ENCODE measurements at places on chromosomes 16 and 17.
A peak's percentile ranks its signal among the peaks of the same experiment; 100 is the strongest.

- DNase-seq = no peak
These were observed 4.8 kb upstream of the ERBB2 start for GRCh38 chr17:39695089-39695474.

- no peak for DNase-seq
These were observed 112.0 kb downstream of the RBFOX3 start for GRCh38 chr17:79498854-79499253.

DNA sequence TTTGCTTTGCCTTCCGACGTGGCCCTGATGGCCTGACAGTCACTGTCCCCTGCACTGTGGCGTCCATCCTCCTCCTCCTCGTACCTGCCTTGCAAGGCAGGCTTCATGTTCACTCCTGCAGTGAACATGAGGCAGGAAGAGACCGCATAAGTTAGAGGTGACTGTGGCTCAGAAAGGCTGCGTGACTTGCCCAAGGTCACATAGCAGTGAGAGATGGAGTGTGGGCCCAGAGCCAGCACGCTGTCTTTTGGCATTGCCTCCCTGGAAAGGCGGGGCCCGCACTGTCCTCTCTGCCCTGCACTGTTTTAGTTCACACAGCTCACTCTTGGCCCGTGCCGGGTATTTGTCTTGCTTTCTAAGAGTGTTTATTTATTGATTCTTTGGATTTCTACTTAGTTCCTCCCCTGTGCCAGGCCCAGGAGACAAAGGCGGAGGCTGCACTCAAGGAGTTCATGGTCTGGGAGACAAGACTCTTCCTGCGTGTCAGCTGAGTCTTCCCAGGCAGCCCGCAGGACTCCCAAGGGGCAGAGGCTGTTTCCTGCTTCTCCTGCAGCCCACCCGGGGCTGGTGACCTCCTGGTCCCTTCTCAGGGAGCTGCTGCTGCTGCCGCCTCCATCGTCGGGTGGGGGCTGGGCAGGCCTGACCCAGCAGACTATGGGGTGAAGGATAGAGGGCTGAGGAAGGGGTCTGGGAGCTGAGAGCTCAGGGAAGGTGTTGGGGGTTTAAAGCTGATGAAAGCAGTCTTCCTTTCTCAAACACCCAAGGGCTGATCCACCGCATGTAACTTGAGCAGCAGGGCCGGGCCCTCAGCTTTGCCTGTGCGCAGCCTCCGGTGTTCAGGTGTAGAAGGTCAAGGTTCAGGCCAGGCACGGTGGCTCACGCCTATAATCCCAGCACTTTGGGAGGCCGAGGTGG, 12.7 kb downstream of the CYGB start:
- no peak for DNase-seq

DNA sequence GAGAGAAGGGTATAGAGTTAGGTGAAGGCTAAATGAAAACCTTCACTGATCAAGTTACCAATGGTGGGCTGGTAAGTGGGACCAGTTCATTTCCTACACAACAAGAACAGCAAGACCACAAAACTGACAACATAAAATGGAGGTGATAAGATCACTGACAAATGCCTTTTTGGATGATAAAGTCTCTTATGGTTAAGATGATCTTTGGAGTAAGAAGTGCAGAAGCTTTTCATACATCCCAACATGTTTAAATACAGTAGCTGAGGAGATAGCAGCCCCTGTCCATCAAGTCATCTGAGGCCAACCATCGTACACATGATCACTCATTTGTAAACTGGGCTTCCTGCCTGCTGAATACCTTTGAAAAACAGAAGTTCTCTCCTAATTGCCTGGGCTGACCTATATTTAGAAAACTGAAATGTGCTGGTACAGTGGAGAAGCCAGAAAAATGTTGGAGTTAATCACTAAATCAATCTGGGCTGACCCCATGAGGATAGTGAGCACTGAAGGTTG, 259.0 kb upstream of the ZFHX3 start:
- DNase-seq = no peak

GRCh38 chr16:83850947-83851346, 43.2 kb downstream of the HSBP1 start:
- no peak for DNase-seq

DNA sequence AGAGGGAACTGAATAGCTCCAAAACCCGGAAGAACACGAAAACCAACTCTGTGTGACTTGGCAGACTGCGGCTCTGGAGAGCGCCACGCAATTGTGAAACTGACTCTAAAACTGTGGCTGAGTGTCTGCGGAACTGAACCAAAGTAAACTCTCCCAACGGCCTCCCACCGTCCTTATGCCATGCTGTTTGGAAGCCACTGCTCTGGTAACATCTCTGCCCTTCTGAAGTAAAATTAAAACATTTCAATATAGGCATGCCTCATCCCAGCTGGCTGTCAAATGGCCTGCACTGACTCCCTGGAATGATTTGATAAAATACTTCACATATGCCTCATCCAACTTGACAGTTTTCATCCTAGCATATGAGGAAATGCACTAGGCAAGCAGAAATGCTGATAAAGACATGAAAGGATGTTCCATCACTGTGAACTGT, 70.2 kb downstream of the PARN start:
- no peak for DNase-seq

DNA sequence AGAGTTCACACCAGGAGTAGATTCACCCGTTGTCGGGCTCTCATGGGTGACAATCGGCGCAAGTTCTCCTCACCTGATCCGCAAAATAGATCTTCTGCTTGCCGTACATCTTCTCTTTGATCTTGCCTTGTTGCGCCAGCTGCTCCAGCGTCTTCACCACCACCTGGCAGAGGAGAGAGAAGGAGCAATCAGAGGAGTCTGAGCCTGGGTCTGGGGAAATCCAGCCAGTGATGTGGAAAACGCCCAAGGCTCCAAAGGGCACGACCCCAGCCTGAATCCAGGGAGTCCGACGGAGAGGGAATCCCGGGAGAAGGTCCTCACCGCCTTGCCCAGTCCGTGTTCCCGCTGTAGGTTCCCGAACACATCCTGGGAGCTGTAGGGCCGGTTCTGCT, 393 bp downstream of the PSMC3IP start:
- no peak for DNase-seq

GRCh38 chr16:3007059-3007956, 5.4 kb upstream of the CLDN9 start:
- no peak for DNase-seq

DNA sequence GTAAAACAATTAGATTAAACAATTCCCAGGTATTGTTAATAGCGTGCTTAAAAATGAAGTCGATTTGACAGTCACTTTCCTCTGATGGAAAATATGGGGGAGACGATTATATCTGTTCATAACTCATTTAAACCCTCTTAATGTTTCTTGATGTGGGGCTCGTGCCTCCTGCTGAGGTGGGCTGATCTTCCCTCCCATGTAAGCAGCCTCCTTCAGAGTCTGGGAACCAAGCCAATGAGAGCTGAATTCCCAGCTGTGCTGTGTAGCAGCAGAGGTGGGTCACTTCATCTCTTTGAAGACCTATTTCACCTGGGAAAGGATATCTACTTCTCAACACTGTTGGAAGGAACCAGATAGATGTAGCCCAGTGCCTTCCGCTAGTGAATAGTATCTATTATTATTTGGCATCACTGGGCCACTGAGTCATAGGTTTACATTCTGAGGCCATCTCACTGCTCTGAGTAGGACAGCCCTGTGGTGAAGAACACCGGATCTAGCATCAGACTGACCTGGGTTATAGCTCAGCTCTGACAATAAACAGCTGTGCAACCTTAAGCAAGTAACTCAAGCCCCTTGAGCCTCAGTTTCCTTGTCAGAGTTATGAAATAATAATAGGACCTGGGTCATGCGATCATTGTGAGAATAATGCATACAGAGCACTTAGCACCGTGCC, 85.3 kb upstream of the C16orf82 start:
- no peak for DNase-seq

DNA sequence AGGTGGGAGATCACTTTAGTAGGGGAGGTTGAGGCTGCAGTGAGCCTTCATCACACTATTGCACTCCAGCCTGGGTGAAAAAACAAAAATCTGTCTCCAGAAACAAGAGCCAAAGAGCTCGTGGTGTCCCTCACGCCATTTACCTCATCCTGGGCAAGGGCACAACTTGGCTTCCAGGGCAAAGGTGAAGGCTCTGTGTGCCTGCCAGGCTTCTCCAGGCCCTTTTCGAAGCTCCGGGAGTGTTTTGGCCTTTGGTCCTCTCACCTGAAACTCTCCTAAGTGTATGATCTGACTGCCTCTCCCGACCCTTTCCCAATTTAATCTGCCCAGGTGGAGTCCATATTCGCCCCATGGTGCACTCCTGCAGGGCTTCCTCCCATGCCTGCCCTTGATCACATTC, 11.6 kb upstream of the CES3 start:
- no peak for DNase-seq

DNA sequence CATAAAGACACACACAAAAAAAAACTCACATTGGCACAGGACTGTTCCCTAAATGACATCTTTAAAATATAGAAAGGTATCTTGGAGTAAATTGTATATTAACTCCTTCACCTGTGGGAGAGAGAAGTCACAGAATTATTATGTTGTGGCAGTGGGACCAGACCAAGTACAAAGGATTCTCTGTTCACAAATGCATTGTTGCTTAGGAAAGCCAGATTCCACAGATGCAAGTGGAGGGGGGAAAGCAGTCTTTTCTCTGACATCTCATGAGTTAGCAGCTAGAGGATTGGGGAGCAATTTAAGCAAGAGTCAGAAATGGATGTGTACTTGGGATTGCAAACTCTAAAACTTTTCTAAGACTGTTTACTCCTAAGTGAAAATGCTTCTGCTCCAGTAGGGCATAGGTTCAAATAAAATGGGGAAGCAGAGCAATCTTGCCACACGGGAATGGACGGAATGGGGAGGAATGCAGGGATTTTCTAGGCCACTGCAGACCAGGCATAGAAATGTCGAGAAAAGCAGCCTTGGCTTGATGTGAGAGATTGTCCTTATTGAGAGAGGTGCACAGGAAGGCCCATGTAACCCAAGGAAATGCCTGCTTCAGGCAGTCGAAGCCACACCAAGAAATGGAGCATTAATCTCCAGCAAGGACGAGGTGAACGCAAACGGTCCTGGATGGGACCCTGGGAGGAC, 4.1 kb upstream of the PMP22 start:
- no peak for DNase-seq

DNA sequence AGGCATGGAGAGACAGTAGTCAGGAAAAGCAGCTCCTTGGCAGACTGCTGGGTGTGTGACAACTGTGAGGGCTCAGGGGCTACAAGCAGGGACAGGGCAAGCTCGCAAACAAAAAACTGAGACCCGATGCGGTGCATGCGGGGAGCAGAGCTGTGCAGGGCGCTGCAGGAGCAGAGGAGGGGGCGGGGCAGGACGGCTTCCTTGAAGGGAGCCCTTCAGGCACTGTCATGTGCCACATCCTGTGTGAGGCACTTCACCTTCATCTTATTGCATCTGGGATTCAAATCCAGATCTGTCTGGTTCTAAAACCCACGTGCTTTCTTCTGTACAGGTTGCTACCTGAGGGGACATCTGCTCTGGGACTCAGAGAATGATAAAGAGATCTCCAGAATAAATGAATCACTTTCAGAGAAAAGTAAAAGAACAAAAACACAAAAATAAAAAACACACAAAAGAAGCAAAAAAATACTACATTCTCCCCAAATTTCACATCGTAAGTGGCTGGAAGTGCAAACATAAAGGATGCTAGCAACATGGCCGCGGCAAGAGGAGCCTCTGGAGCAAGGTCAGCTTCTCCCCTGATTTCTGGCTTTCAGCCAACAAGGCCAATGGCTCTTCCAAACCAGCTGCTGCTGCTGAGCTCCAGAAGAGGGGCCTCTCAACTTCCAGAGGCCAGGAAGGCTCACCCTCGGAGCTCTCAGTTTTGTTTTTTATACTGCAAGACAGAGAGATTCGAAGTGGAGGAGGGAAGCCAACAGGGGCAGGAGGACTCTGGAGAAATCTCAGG, 14.2 kb downstream of the LYRM9 start:
- peak; percentile 33 for DNase-seq

DNA sequence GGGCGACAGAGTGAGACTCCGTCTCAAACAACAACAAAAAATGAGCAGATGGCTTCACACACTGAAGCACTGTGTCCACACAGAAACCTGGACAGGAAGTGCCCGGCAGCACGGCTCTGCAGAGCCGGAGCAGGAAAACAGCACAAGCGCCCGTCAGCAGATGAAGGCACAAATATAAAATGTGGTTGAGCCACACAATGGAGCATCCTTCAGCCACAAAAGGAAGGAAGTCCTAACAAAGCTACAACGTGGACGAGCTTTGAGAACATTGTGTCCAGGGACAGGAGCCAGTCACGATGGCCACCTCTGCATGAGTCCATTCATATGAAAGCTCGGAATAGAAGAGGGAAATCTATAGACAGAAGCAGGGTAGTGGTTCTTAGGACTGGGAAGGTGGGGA, 15.7 kb downstream of the RHBDF2 start:
- no peak for DNase-seq

DNA sequence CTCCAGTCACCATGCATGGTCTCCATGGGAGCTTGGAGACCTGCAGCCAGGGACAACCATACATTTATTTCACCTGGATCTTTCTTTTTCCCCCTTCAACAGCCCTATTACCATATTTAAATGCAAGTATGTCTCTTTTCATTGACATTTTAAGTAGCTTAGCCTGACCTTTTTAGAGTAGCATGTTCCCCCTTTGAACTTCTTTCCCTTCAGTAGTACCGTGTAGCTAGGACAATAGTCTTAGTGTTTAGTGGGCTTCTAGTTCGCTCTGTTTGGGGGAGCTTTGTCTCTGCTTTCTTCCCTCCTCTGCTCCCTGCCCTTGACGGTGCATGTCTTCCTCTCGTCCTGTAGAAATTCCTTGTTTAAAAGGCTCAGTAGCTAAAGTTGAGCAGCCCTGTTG, 94.6 kb downstream of the CCDC182 start:
- no peak for DNase-seq

GRCh38 chr16:49698453-49698815, 157.5 kb downstream of the ZNF423 start:
- no peak for DNase-seq

- no peak for DNase-seq
These were observed 606.4 kb upstream of the CDH8 start for GRCh38 chr16:62642677-62643076.

DNA sequence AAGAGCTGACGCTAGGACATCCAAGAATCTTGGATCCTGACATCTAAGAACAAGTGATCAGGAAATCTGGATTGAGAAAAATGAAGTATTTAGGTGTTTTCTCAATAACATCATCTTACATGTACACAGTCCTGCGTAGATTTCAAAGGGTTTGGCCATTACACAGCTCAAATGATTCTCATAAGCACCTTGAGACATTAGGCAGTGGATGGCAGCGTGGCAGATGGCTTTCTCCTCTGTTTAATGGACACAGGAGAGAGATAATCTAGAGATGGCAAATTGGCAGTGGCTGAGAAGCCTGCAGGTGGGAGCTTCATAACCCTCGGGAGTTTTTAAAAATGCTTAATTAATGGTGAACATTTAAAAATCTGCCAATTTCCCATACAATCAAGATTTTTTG, 137.5 kb downstream of the ZFHX3 start:
- no peak for DNase-seq
